ENCODE measurements at places on chromosomes 6 and 20.
A peak's percentile ranks its signal among the peaks of the same experiment; 100 is the strongest.

DNA sequence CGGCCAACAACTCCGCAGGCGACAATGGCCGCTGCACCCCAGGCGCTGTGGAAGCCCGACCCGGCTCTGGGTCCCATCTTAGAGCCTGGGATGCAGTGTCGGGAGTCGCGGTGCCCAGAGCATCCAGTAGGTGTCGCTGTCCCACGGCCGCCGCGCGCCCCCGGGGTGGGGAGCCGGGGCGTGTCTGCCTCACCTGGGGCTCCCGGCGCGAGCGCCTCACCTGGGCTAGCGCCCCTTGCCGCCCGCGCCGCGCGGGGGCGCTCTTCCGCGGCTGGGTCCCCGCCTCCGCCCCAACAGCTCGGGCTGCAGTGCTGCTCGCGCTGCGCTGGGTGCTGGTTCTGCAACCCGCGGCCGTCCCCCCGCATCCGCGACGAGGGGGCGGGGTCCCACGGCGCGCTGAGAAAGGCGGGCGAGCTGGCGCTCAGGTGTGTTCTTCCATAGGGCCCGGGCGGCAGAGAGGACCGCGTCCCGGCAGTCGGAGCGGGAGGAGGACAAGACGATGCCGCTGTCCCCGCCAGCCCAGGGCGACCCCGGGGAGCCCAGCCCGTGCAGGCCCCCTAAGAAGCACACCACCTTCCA, at the start of gene CRYBG1:
CRYBG1 (plus strand) TSS at position 308 of the 579 bp plus-strand sequence; CDS start at position 500, 192 bp downstream.
- DNase-seq = peak; percentile 82

GRCh38 chr6:72140795-72141194, 254.4 kb downstream of the RIMS1 start:
- DNase-seq = peak; percentile 4

DNA sequence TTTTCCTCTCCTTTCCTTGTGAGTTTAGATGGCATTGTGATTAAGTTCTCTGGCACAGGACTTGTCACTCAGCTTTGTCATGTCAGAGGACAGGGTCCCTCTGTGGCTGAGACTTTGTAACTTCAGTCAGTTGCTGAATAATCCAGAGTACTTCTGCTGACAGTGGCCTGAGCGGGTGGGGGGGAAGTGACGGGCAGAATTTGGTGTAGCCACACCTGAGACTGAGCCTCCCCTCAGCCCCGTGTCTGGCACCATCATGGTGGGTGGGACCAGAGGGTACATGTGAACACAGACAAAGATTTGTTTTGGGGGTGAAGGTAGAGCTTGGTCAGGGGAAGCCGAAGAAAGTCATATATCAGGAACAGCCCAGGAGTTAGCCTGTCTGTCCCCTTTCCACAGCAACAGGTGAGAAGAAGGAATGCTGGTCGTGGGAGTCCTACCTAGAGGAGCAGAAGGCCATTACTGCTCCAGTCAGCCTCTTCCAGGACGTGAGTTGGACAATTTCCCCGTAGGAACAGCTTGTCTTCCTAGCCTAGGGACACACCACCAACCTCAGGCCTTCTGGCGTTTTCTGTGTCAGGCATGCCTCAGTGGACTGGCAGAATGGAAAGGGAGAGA, 20.9 kb downstream of the L3MBTL1 start:
- no peak for DNase-seq

DNA sequence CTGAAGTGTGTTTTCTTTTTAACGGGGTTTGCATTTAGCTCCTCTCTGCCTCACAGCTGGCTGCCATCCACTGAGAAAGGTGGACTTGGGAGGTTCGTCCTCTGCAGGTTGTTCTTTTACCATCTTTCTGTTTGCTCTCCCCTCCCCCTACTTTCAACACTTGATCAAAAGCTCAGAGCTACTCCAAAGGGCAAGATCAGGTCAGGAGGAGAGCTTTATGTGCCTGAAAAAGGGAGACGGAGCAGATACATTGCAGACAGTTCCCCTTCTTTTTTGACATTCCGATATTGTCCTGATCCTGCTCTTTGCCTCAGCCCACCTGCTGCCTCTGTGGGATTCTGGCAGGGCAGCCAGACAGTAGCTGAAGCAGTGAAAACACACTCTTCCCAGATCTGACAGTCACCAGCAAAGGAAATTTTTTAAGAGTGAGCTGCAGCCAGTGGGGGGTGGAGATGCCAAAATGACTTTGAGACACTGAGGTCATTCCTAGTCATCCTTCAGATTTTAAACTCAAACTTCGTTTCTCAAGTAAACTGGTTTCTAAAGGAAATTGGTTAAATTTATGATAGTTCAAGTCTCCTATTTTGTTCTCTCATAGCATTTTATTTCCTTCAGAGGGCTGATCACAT, 26.5 kb downstream of the SMLR1 start:
- peak; percentile 62 for DNase-seq

DNA sequence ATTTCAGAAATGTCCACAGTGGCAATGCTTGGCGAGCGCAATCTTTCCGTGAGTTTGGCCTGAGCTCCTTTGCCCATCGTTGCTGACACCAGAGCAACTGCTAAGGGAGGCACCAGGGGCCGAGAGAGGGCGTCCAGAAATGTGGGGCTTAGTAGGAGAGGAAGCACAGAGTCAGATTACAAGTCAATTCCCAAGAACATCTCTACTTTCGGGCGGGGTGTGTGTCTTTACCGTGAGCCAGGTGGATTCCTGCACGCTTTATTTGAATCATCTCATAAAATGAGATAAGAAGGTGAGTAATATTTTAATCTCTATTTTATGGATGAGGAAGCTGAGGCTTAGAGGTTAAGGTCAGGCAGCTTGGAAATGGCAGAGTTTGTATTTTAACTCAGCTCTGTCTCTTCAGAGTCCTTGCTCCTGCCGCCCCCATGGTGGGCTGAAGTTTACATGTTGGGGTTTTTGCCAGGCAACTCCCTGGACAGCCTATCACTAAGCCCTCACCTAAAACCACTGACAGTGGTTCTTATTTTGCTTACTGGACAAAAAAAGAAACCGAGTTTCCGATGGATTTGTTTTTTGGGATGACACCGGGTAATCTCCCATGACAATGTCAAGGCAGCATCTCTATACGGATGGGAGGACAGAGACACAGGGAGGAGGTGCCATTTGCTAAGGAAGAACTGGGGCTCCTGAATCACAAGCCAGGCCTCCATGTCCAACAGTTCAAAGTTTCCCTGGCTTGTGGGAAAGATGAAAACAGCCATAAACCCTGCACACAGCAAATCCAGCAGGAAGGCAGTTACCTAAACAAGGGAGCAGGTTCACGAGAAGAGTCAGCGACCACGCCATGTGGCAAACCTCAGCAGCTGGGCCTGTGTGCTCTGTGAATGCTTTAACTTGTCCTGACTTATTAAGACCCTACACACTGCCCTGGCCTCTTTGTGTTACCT, 112.6 kb upstream of the SLC24A3 start:
- no peak for DNase-seq

- no peak for DNase-seq
Observed at GRCh38 chr20:48701702-48702101, 126.1 kb downstream of the PREX1 start.

GRCh38 chr20:50551288-50551687, 41.1 kb downstream of the PTPN1 start:
- DNase-seq = no peak

- no peak for DNase-seq
Observed at GRCh38 chr6:132959639-132960326, 145.4 kb downstream of the RPS12 start.

- DNase-seq = no peak
Observed at GRCh38 chr20:20412750-20413149, 44.8 kb downstream of the INSM1 start.

DNA sequence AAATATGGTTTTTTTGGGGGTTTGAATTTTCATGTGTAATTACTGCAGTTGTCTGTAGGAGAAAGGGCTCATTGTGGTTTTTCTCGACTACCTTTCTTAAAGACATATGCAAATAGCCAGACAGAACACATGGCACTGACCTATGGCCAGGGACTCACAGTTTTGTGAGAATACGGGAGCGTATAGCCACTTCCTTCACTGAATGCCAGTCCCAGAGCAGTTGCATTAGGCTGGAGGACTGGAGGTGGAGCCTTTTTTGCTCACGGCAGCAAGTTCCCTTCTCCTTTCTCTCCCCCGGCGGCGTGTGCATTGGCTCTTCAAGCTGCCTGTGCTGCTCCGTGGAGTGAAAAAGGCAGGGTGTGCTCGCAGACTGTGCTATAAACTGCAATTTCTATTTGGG, 114.9 kb downstream of the AKAP7 start:
- peak; percentile 57 for DNase-seq

DNA sequence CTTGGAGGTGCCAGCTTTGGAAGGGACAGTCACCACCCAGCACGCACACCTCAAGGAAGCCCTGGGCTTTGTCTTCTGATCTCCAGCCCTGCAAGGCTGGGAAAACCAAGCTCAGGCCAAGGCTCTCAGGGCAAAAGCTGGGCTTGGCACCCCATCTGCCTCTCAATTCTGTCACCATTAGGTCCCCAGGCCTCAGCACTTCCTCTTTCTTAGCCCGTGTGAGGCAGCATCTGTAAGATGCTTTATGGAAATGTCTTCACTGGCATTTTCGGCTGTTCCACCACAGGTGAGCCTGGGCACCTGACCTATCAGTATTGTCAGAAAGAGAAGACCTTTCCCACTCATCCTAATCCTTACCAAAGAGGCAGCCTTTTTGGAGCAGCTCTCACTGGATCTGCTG, 24.6 kb downstream of the GMEB2 start:
- DNase-seq = no peak

DNA sequence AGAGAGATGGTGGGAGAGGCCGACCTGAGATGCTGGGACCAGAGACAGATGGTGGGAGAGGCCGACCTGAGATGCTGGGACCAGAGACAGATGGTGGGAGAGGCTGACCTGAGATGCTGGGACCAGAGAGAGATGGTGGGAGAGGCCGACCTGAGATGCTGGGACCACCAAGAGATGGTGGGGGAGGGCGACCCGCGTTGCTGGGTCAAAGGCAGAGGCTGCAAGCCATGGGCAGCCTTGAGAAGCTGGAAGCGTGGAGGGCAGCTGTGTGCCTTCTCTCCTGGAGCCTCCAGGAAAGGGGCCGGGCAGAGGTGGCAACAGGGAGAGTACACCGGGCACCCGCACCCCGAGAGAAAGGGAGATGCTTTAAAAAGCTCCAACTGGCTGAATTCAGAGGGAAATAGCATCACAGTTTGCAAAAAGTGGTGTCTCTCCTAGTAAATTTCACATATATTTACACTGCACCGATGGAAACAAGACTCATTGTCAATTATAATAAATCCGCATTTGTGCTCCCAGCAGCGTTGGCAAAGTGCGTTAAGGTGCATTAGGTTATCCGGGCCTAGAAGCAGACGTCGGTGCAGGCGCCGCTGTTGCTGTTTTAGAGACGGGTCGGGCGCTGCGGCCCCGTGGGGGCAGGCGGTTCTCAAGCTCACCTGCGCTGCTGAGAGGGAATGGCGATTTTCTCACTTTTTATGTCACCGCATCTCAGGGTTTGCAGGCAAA, 132.4 kb downstream of the DLL1 start:
- DNase-seq = no peak

- no peak for DNase-seq
Observed at GRCh38 chr6:91094341-91094740, 507.5 kb upstream of the MAP3K7 start.

All from GM03348 (cell line).